Lower lobe of right lung (tissue), 2 donors: ENCODE measurements at places on chromosomes 11 and 22. TPM values are rescaled to one million over a fixed set of nuclear protein-coding genes. Genes with fewer than 3 reads are reported as not detected.

Gene OR52H1
- total RNA-seq = 0.35 TPM

GRCh38 chr11:121446752-121447156 lies 5.4 kb upstream of the SORL1 start:
- no peaks in the 10 kb centered on the region for H3K27me3 ChIP-seq
- H3K4me1 ChIP-seq = peaks cover 28% of the 10 kb centered on the region
- no peak for DNase-seq
- no peak overlapping the region for H3K4me3 ChIP-seq
- H3K36me3 ChIP-seq = no peaks in the 10 kb centered on the region
- no peak overlapping the region for H3K27ac ChIP-seq

- H3K27ac ChIP-seq = no peak overlapping the region
- H3K36me3 ChIP-seq = no peaks in the 10 kb centered on the region
- H3K4me1 ChIP-seq = peaks cover 18% of the 10 kb centered on the region
- H3K4me3 ChIP-seq = peak overlapping the region; percentile 39
Measured at GRCh38 chr22:42283278-42284201, 13.1 kb upstream of the TCF20 start.

Gene FAT3
- total RNA-seq = 7.9 TPM

DNA sequence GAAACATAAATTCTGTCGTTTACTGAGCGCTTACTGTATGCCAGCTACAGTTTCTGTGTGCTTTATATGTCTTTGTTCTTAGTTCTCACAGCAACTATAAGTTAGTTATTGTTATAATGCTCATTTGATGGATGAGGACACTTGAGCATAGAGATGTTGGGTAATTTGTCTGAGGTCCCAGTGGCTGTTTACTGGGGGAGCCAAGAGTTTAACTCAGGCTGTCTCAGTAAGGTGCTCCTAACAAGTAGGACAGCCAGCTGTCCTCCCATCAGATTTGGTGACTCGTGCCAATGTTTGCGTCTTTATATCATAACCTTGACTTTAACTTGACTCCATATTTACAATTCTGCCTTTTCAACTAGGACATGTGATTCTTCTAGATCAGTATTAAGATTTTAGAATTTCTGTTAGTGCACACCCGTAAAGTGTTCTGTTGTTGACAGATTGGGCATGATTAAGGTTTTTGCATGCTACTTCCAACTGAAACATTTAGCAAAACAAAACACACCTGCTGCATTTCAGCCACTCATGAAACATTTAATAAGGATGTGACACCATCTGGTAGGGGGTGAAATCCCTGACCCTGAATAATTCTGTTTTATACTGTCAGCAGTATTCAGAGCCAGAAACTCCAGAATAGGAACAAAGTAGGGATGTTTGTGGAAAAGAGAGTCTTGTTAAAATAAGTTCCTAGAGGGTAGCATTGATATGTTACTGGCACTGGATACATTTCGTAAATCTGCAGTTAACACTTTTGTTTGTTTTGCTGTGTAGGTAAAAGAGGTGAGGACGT lies 1.9 kb downstream of the REXO2 start:
- H3K4me1 ChIP-seq = peaks cover 17% of the 10 kb centered on the region
- peak overlapping the region; percentile 92 for H3K4me3 ChIP-seq
- no peak for DNase-seq
- no peak overlapping the region for H3K27ac ChIP-seq

Gene TECTA
- 0.59 TPM for total RNA-seq

DNA sequence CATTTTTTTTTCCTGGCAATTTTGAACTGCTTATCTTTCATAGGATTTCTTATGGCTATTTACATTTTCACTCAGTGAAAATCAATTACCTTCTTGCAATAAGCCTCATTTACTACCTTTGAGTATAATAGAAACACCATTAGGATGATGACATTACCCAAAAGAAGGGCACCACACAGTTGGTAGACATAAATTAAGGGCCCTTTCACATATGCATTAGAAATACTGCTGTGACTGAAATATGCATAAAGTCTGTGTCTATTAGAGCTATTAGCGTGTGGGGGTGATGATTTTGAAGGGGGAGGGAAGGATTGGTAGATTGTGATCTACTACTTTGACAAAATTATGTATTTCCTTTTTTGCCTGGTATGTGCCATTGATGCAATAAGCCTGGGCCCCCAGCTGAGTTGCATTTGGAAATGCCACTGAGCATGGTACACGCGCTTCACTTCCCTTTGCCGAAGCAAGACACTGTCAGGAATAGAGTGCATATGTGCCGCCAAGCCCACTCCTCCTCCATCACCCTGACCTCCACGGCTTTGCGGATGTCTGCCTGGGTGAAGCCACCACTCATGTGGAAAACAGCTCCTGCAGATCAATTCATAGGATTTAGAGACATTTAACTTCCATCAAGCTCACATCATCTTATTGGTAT lies 339.3 kb downstream of the DCDC1 start:
- no peak overlapping the region for H3K27ac ChIP-seq
- no peaks in the 10 kb centered on the region for H3K27me3 ChIP-seq
- no peaks in the 10 kb centered on the region for H3K36me3 ChIP-seq
- no peak overlapping the region for H3K4me3 ChIP-seq
- no peak for DNase-seq
- H3K4me1 ChIP-seq = no peaks in the 10 kb centered on the region

GRCh38 chr22:48605856-48606481 lies 1221.7 kb downstream of the BRD1 start:
- no peaks in the 10 kb centered on the region for H3K4me1 ChIP-seq
- no peak for DNase-seq

Gene RFPL2
- total RNA-seq = not detected

GRCh38 chr11:69915501-69916250 lies 96.5 kb upstream of the FGF3 start:
- peak; percentile 81 for DNase-seq
- H3K27ac ChIP-seq = peak overlapping the region; percentile 77
- H3K4me3 ChIP-seq = no peak overlapping the region
- H3K36me3 ChIP-seq = no peaks in the 10 kb centered on the region

GRCh38 chr22:49310354-49310753 lies 517.3 kb downstream of the BRD1 start:
- no peak for DNase-seq
- H3K36me3 ChIP-seq = no peaks in the 10 kb centered on the region
- H3K4me1 ChIP-seq = no peaks in the 10 kb centered on the region
- peaks cover 30% of the 10 kb centered on the region for H3K27me3 ChIP-seq
- no peak overlapping the region for H3K4me3 ChIP-seq
